ENCODE measurements at places on chromosomes 4 and X. TPM values are rescaled to one million over a fixed set of nuclear protein-coding genes. Genes with fewer than 3 reads are reported as not detected.

- no peak for DNase-seq
- H3K36me3 ChIP-seq: peaks cover 38% of the 10 kb centered on the region
- no peaks in the 10 kb centered on the region for H3K4me1 ChIP-seq
- no peak overlapping the region for H3K4me3 ChIP-seq
Observed at GRCh38 chr4:105838082-105838481, 57.2 kb upstream of the NPNT start.

- H3K4me3 ChIP-seq: no peak overlapping the region
- H3K27ac ChIP-seq: no peak overlapping the region
- no peaks in the 10 kb centered on the region for H3K36me3 ChIP-seq
- H3K27me3 ChIP-seq: peaks cover 9% of the 10 kb centered on the region
- no peak for DNase-seq
Observed at GRCh38 chr4:168781341-168781740, 228.7 kb downstream of the CBR4 start.

GRCh38 chr4:53559021-53559620 is 32.2 kb downstream of the LNX1 start:
- H3K27ac ChIP-seq: no peak overlapping the region
- H3K4me1 ChIP-seq: no peaks in the 10 kb centered on the region
- H3K27me3 ChIP-seq: no peaks in the 10 kb centered on the region
- H3K36me3 ChIP-seq: no peaks in the 10 kb centered on the region
- no peak overlapping the region for H3K4me3 ChIP-seq

- H3K36me3 ChIP-seq: peaks cover 15% of the 10 kb centered on the region
- no peak overlapping the region for H3K4me3 ChIP-seq
- H3K27ac ChIP-seq: no peak overlapping the region
- no peaks in the 10 kb centered on the region for H3K27me3 ChIP-seq
Observed at GRCh38 chr4:48642421-48643374, 137.4 kb downstream of the FRYL start.

The SMR3B gene
- not detected for total RNA-seq

The ZCCHC4 gene
- 14.7 TPM for total RNA-seq

Data from activated B cell treated with CpG ODN at 0.5 μM for 24 hours (primary cell).